ENCODE measurements at places on chromosomes 7 and 10. TPM values are rescaled to one million over a fixed set of nuclear protein-coding genes. Genes with fewer than 3 reads are reported as not detected.

DNA sequence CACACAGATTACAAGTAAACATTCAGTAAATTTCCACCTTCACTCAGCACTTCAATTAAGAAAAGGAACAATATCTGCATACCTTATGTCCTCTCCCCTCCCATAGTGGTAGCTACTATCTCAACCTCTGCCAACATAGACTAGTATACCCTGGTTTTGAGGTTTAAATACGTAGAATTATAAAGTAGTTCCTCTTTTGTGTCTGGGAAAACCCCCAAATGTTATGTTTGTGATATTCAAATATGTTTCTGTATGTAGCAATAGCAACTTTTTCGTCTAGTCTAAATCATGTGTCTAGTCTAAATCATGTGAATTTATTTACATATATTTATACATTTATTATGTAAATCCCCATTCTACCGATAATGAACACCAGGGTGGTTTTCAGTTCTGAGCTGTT lies 13.2 kb upstream of the CAMK2B start:
- no peak overlapping the region for H3K4me3 ChIP-seq
- no peak for DNase-seq
- H3K36me3 ChIP-seq: no peaks in the 10 kb centered on the region
- no peak overlapping the region for H3K27ac ChIP-seq
- H3K4me1 ChIP-seq: peaks cover 4% of the 10 kb centered on the region
- H3K27me3 ChIP-seq: no peaks in the 10 kb centered on the region

DNA sequence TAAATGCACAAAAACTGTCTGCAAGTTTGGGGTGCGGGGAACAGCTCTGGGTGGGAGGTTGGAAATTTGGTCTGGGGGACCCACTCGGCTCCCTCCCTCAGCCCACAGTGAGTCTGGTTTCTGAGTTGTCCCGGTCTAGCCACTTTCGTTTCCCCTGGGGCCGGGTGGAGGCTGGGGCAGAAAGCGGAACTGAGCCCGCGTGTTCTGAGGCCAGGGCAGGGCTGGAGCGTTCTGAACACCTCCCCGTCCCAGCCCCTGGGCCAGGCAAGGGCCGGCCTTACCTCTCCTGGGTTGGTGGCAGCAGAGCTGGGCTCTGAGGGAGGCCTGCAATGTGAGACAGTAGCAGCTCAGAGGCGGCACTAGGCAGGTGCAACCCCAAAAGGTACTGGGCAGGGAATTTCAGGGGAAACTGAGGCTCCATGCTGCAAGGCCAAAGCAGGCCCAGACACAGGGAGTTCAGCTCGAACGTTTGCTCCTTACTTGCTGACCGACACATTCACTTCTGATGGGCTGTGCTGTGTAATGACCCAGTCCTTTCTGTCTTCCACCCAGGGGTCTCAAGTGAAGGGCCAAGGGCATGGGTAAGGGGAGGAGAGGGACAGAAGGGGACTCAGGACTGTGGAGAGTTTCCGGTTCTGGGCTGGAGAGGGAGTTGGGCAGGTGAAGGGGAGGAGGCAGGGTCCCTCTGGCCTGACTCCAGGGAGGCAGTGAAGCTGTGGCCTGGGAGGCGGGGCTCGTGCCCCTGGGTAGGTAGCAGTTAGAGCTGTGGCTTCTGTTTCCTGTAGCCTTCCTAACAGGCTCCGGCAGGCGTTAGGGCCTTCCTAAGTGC lies 3.0 kb downstream of the IRF5 start:
- no peaks in the 10 kb centered on the region for H3K27me3 ChIP-seq
- H3K4me3 ChIP-seq: no peak overlapping the region
- no peaks in the 10 kb centered on the region for H3K36me3 ChIP-seq
- H3K27ac ChIP-seq: no peak overlapping the region
- no peaks in the 10 kb centered on the region for H3K4me1 ChIP-seq

GRCh38 chr7:18216270-18216669 lies 188.6 kb upstream of the PRPS1L1 start:
- no peak overlapping the region for H3K27ac ChIP-seq
- no peaks in the 10 kb centered on the region for H3K36me3 ChIP-seq
- H3K27me3 ChIP-seq: no peaks in the 10 kb centered on the region
- H3K4me1 ChIP-seq: no peaks in the 10 kb centered on the region
- H3K4me3 ChIP-seq: no peak overlapping the region

The TAS2R41 gene
- 0.50 TPM for total RNA-seq

DNA sequence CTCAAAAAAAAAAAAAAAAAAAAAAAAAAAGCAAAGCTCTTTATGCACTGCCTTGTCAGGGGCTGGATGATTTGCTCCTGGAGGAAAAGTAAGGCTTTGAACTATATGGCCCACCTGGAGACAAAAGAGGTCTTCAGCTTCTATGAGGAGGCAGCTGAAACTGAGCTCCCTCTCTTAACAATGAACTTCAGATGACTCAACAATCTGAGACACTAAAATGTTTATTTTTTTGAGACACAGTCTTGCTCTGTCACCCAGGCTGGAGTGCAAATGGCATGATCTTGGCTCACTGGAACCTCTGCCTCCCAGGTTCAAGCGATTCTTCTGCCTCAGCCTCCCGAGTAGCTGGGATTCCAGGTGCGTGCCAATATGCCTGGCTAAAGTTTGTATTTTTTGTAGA lies 36.7 kb downstream of the RAB19 start:
- no peaks in the 10 kb centered on the region for H3K36me3 ChIP-seq
- H3K4me1 ChIP-seq: no peaks in the 10 kb centered on the region
- no peaks in the 10 kb centered on the region for H3K27me3 ChIP-seq
- no peak overlapping the region for H3K4me3 ChIP-seq

The CFAP70 gene
- 2.2 TPM for total RNA-seq

The ITIH2 gene
- not detected for total RNA-seq

DNA sequence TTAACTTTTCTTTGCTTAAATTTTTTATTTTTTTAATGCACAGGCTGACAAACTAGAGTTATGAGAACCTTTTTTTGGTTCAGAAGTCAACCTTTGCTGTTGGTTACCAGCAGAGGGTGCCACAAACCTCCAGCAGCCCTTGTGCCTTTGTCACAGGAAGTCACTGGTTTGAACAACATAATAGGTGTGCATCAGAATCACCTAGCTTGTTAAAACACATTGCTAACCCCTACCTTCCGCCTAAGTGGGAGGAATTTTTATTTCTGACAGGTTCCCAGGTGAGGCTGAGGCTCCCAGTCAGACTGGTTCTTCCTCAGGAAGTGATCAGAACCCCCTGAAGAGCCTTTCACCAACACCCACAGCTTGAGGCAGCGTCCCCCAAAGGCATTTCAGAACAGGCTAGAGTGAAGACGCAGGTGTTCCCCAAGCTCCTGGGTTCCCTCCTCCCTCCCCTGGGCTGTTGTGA lies 22.6 kb upstream of the VDAC2 start:
- no peak for DNase-seq
- no peaks in the 10 kb centered on the region for H3K27me3 ChIP-seq

DNA sequence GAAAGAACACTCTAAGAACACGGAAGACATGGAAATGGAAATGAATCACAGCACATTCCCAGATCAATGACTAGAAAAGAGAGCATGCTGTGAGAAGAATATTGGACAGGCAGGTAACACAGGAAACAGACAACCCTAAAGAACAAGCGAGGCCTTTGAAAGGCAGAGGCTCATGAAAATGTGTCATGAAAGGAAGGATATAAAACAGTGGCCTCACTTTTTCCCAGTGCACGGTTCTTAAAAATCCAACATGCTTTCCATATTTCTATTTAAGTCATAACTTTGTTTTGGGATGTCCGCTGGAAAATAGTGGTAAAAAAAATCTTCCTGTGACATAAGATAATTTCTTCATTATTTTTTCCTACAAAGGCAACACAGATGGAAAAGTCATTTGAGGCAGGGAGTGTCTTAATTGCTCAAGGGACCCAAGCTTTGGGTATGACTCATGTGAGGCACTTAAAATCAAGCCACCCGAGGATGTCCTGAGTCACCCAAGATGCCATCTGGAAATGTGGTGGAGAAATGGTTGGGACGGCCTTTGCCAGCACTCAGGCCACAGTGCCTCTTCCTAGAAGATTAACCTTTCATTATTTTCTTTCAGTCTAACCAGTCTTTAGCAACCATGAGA lies 17.0 kb downstream of the ITIH5 start:
- no peak for DNase-seq
- H3K27me3 ChIP-seq: no peaks in the 10 kb centered on the region
- H3K4me3 ChIP-seq: no peak overlapping the region

DNA sequence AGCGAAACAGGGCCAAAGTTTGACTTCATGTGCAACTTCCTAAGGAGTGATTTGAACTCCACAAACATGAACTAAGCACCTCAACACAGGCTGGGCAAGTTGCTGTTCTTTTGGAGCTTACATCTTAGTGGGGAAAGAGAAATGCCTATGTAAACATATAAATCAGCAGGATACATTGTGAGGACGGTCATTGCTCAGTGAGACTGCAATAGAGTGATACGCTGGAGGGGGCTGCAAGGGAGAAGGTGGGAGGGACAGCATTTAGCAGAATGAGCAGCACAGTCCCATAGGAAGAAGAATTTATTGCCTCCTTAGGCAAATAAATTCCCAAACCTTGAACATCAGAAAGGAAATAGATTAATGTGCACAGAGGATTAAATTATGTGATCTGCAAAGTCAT lies 90.0 kb downstream of the EGFR start:
- no peak for DNase-seq
- no peaks in the 10 kb centered on the region for H3K36me3 ChIP-seq
- no peak overlapping the region for H3K4me3 ChIP-seq

GRCh38 chr7:106371629-106372028 lies 86.8 kb upstream of the NAMPT start:
- no peaks in the 10 kb centered on the region for H3K36me3 ChIP-seq
- no peak overlapping the region for H3K4me3 ChIP-seq
- H3K4me1 ChIP-seq: peaks cover 5% of the 10 kb centered on the region
- no peak overlapping the region for H3K27ac ChIP-seq

GRCh38 chr7:96996958-96997511 lies 8.3 kb upstream of the DLX6 start:
- no peaks in the 10 kb centered on the region for H3K36me3 ChIP-seq
- no peak overlapping the region for H3K4me3 ChIP-seq
- H3K27me3 ChIP-seq: peaks cover 16% of the 10 kb centered on the region
- no peak overlapping the region for H3K27ac ChIP-seq
- DNase-seq: no peak

The ZNF33A gene
- 36.3 TPM for total RNA-seq

DNA sequence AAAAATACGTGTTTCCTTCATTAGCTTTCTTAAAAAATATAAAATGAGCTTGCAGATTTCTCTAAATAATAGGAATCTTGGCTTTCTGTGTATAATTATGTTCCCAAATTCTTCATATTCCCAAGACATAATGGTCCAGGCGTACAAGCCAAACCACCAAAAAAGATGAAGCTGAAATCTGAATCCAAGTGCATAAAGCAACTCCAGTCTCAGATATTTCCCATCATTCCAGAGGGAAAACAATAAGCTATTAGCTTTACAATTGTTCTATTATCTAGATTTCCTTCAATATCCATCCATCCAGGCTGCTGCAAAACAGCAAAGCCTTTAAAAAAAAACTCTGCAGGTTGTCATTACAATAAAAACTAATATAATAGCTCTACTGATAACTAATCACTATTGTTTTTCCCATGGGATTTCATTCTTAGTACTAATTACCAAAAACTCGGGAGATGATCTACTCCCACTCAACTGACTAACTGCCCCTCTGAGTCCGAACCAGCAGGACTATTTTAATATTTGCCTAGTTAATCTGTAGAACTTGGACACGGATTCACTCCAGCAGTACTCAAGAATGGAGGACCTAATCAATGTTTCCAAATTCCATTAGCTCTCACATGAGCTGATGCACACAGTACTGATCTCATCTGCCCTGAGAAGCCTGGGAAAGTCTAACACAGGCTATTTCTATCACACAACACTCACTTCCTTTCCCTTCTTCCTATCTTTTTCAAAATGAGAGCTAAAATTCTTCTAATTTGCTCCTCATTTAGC lies 108.9 kb upstream of the ASAH2 start:
- no peaks in the 10 kb centered on the region for H3K27me3 ChIP-seq
- DNase-seq: no peak
- H3K36me3 ChIP-seq: no peaks in the 10 kb centered on the region
- H3K4me3 ChIP-seq: no peak overlapping the region

- H3K27ac ChIP-seq: no peak overlapping the region
- no peak overlapping the region for H3K4me3 ChIP-seq
- no peaks in the 10 kb centered on the region for H3K27me3 ChIP-seq
- no peak for DNase-seq
- H3K36me3 ChIP-seq: no peaks in the 10 kb centered on the region
These were observed 186.8 kb downstream of the CELF2 start for GRCh38 chr10:11204351-11204942.

All from ovary (tissue), 10 donors.